ENCODE measurements at places on chromosomes 3 and 15.

- no peak for DNase-seq
Measured at GRCh38 chr15:70060214-70060992, 37.3 kb downstream of the TLE3 start.

- no peak for DNase-seq
Measured at GRCh38 chr3:187804745-187805121, 59.5 kb upstream of the BCL6 start.

- no peak for DNase-seq
Measured at GRCh38 chr3:47950453-47951169, 65.6 kb downstream of the MAP4 start.

DNA sequence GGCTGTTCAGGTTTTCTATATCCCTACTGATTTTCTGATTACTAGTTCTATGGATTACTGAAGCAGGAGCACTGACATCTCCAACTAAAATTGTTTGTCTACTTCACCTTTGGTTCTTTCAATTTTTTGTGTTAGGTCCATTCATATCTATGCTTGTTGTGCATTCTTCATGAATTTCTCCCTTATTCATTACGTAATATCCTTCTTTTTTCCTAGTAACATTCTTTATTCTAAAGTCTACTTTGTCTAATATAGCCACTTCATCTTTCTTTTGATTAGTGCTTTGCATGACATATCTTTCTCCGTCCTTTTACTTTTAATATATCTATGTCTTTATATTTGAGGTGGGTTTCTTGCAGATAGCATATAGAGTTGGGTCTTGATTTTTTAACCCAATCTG lies 116.3 kb upstream of the BHLHE40 start:
- DNase-seq, result no peak

- no peak for DNase-seq
Measured at GRCh38 chr15:96243701-96244100, 86.8 kb upstream of the NR2F2 start.

- DNase-seq, result peak; percentile 62
Measured at GRCh38 chr3:45034612-45035252, 8.6 kb downstream of the CLEC3B start.

DNA sequence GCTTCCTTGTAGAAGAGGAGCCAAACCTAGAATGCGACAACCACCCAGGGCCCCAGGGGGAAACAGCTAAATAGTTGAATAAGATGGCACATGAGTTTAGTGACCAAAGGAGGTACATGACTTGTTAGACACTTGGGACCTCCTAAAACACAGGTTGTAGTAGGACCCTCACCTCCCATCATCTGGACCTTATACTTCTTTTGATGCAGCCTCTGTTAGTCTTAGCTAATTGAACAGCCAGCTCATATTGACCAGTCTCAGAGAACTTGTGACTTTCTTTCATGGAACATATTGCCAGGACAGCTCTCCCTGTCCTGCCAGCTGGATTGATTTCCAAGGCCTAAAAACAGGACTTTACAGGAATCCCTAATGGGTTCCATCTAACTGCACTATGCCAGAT lies 45.0 kb downstream of the SPSB4 start:
- no peak for DNase-seq

- DNase-seq, result no peak
Measured at GRCh38 chr3:170572665-170573253, 13.1 kb downstream of the SLC7A14 start.

Measured in activated naive CD8-positive, alpha-beta T cell treated with anti-CD3 and anti-CD28 coated beads, Interleukin-2, amount 10 ng/mL, durations not matched to agents 7 days and 5 days (primary cell).